ENCODE measurements at places on chromosomes 7 and 10.

GRCh38 chr7:107689553-107689952, 28.9 kb downstream of the SLC26A4 start:
- DNase-seq: no peak

- no peak for DNase-seq
These were observed 2.2 kb downstream of the COMTD1 start for GRCh38 chr10:75233444-75234016.

DNA sequence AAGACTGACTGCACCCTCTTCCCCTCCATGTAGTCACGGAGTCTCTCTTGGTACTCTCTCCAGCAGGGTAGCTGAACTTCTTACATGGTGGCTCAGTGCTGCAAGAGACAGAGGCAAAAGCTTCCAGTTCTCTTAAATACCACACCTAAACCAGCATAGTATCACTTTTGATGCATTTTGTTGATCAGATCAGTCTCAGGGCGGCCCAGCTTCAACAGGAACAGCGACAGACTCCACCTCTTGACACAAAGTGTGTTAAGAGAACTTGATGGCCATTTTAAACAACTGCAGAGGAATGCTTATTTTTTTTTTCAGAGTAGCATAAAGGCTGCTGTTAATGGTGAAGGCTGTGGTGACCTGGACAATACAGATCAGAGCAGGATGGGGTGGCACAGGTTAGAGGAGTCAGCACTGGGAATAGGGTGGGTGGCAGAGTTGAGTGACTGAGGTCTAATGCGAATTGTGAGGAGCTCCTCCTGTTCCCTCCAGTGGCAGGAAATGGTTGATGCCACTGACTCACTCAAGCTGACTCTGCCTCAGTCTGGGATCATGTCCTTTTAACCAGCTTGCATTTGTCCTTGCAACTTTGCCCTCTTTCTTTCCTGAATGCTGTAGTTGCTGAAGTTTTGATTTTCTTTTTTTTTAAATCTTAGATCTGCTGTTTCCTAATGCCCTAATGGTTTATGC, 17.3 kb downstream of the MGAM start:
- no peak for DNase-seq

- peak; percentile 37 for DNase-seq
These were observed 109.2 kb downstream of the EPC1 start for GRCh38 chr10:32237644-32238345.

GRCh38 chr7:157978766-157979165, 608.9 kb downstream of the PTPRN2 start:
- no peak for DNase-seq

DNA sequence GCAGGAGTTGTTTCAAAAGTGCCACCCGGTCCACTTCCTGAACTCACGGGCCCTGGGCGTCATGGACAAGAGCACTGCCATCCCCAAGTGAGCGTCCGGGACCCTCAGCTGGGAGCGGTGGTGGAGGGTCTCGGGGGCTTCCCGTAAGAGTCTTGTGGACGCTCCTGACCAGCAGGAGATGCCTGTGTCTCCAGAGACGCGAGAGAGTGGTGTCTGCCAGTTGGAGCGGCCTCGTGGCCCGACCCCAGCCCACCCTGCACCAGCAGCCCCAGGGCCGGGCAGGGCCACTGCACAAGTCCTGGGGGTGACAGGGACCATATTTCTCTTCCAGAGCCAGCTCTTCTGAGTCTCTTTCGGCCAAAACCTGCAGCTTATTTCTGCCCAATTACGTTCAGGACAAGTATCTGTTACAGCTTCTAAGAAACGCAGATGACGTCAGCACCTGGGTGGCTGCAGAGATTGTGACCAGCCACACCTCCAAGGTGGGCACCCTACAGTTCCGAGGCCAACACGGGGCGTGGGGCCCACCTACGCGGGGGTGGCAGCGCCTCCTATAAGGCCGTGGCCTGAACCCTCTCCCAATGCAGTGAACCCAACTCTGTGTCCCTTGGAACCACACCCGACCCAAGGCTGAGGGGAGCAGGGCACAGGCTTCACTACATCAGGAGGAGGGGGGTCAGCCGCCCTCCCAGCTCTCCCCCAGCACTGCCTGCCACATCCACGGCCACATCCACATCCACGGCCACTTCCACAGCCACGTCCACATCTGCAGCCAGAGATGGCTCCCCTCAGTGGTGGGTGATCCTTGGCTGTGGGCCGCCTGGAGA, 16.2 kb upstream of the UTF1 start:
- DNase-seq: no peak

- DNase-seq: no peak
These were observed 54.5 kb downstream of the GRB10 start for GRCh38 chr7:50728184-50728583.

- no peak for DNase-seq
These were observed 273.1 kb downstream of the PHTF2 start for GRCh38 chr7:78071491-78072200.

DNA sequence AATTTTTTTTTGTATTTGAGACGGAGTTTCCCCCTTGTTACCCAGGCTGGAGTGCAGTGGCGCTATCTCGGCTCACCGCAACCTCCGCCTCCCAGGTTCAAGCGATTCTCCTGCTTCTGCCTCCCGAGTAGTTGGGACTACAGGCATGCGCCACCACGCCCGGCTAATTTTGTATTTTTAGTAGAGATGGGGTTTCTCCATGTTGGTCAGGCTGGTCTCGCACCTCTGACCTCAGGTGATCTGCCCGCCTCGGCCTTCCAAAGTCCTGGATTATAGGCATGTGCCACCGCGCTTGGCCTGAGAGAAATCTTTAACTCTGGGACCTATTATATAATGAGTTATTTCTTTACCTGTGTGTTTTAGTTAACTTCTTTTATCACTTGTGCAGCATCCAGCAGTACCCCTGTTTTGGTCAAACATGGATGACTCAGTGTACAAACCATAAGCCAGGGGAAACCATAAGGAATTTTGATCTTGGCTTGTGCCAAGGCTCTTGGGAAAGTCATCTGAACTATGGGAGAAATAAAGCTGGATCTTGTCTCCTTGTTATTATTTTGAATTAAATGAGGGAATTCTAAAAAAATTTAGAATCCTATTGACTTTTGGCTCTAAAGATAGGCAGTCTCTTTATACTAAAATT, 23.6 kb upstream of the ZRANB1 start:
- DNase-seq: peak; percentile 38

DNA sequence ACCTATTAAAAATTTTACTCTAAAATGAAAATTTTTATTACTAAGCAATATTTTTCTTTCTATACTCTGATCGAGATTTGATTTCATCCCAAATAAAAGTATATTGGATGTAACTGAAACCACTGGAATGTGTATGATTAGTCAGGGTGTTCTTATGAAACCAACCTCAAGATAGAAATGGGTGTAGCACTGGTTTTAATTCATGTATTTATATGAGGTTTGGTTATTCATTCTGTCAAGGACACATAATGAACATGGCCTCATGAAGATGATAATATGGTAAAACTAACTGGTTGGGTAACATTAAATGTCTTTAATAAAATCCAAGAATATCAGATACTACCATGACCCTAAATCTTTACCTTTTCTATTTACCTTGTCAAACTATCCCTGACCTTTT, 197.7 kb downstream of the SEMA3A start:
- DNase-seq: no peak

GRCh38 chr7:66713687-66714086, 26.8 kb upstream of the RABGEF1 start:
- no peak for DNase-seq

- no peak for DNase-seq
These were observed 450.7 kb downstream of the PARD3 start for GRCh38 chr10:34364253-34365037.

DNA sequence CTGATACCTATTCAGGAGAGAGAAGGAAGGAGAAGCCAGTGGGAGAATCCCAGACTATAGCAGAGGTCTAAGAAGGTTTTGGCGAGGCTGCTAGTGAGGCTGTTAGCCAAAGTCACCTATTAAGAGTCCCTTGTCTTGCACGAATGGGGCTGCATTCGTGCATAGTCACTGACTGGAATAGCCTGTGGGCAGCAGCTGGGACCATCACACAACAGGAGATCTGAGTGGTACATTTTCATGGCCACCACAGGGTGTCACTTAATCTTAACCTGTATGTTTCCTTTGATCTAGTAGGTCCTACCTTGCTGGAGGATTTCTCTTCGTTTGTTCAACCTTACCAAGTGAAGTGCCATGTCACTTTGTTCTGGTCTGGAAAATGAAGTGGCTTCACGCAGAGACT, 319.9 kb downstream of the BMPER start:
- no peak for DNase-seq

DNA sequence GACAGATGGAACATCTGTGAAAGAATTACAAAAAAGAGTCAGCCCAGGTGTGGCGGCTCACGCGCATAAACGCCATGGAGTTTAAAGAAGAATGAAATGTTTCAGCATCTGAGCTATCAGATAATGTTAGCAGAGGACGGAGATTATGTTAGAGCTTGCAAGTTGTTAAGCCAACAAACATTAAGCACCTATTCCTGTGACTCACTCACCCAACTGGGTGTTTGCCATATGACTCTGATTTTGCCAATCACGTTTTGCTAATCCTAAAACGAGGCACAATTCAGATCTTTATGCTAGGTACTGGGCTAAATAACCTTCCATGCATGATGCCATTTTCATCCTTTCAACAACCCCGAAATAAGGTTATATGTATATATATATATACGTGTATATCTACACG, 29.0 kb upstream of the CCNY start:
- DNase-seq: no peak

DNA sequence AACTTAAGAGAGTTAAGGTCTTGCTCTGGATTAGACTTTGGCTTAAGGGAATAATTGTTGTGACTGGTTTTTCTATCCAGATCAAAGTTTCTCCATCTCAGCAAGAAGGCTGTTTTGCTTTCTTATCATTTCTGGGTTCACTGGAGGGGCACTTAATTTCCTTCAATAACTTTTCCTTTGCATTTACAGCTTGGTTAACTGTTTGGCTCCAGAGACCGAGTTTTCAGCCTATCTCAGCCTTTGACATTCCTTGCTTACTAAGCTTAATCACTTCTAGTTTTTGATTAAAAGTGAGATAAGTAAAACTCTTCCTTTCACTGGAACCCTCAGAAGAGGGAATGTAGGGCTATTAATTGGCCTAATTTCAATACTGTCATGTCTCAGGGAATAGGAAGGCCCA, 76.4 kb downstream of the LARP4B start:
- DNase-seq: no peak

GRCh38 chr7:115052706-115053105, 130.8 kb downstream of the MDFIC start:
- DNase-seq: no peak

DNA sequence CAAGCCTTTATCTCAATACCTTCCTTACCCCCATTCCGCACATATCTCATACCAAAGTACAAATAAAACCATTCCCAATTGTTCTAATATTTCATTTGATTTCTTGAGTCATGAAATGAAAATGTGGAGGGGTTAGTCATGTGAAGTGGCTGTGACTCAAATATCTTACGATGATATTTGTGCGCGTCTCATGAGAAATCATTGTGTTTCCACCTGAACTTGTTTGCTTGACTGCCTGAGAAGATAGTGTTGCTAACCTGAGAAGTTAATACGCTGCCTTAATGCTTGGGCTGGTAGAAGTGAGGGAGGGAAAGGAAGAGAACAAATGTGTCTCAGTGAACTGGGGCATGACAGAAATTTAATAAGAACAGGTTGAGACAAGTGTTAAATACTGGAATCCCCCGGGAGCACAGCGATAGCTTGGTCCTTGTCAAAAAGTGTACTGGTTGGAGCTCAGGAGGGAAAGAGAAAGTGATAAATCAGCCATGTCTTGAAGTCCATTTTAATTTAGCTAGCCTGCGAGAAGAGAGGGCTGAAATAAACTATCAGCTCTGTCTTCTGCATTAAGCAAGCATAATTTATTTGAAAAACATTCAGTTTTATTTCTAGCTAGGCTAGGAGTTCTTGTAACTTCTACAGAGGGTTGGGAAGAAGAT, 7.2 kb upstream of the EPHA1 start:
- DNase-seq: no peak

- no peak for DNase-seq
These were observed 283.7 kb upstream of the PODXL start for GRCh38 chr7:131839967-131840690.

- DNase-seq: no peak
These were observed 823.5 kb downstream of the GRID1 start for GRCh38 chr10:85542936-85543730.

DNA sequence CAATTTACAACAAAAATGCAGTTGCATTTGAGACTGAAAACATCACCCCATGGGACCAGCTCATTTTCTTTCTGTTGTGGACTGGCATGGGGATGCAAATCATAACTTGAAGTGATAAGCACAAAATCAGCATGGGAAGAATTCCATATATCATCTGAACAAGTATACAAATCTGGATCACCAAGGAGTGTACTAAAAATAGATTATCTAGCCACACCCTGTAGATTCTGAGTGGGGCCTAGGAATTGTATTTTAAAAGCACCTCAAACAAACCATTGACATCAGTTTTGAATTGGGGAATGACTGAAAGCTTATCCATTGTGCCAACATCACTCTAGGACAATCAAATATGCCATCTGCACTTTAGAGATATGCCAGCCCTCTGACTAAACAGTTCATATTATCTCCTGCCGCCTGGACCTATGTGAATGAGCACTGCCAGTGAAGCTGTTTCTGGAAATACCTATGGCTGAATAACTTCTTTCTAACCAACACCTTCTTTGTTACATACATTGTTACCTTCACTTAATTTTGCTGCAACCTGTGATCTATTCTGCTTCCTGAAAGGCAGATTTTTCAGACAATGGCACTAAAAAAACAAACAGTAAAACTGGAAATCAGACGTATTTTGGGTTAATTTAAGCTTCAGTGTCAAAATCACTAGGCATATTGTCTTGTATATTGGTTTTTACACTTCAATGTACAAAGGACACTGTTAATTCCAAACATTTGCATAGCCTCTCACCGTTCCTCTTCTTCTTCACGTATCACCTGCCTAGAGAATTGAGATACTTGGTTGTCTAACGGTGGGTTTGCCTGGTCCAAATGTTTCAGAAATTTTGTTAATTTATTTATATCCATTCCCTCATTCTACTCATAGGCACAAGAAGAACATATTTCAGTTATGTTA, 42.4 kb upstream of the HGF start:
- no peak for DNase-seq

GRCh38 chr10:118832241-118832651, 77.5 kb upstream of the CACUL1 start:
- no peak for DNase-seq

Data from AG09309 (cell line).